ENCODE measurements at places on chromosomes 4 and X.

DNA sequence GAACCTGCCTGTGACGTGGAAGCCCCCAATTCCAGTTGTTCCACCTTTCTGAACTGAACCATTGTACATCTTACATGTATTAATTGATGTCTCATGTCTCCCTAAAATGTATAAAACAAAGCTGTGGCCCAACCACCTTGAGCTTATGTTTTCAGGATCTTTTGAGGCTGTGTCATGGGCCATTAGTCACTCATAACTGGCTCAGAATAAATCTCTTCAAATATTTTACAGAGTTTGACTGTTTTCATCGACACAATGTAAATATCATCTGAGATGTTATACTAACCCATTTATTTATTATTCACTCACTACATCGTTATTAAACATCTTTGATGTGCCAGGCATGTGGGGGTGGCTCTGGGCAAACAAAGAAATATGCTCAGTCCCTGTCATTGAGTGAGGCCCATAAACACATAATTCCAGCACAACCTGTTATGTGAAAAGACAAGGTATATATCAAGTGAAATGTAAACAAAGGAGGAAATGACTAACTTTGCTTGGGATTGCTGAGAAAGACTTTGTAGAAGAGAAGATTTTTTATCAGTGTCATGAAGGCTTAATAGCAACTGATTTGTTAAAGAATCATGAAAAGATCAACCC is 34.5 kb upstream of the PPM1K start:
- no peak for DNase-seq

DNA sequence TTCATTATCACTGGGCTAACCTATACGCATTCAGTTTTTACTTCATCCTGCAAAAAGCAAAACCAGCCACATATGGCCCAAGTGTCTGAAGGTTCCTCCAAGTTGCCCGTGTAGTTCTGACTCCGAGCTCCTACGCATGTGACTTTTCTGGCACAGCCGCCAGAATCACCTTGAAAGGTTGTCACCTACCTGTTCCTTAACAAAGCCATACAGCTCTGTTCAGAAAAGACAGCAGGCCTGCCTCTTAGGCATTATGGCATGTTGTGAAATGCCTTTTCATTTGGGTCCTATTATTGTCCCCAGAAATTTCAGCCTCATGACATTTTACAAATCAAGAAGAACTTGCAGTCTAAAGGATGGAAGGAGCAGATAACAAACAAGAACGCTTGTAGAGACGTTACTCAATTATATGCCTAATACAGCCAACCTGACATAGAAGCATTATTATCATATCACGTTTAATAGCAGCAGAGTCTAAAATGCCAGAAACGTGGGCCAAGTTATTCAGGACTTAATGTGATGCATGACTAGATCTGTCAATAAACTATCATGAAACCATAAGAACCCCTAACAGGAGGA is 118.5 kb downstream of the RBM47 start:
- DNase-seq, result no peak

- no peak for DNase-seq
These were observed 188.1 kb upstream of the WDFY3 start for GRCh38 chr4:85154591-85154990.

DNA sequence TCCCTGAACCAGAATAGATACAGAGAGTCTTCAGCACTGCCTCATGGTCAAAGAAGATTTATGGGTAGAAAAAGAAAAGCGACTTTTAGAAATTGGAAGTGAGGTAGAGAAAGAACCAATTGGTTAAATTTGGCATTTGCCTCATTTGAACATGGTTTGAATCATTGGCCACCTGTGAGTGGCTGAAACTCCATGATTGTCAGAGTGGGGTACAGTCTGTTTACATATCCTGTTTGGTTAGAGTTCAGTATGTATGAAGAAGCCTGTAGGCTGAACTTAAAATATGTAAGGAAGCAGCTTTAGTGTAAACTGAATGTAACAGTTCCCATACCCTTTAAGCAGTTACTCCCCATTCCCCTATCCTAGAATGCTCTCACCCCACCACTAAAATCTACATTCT is 76.0 kb upstream of the CTSO start:
- no peak for DNase-seq

DNA sequence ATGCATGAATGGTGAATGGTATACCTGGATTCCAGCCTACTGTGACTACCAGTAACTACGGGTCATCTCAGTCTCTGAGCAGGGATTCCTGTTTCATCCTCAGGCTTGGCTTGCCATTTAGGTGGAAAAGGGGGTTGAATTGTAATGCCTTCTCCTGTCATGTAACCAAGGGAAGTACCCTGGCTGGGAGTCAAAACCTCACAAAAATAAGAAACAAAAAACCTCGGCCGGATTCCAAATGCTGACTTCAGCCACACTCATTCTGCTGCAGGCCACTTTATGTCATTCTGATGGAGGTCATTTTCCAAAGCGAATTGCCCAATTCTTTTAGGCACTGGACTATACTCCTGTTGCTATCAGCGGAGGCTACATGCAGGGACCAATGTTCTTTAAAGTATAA is 324.7 kb downstream of the LDB2 start:
- DNase-seq, result no peak

DNA sequence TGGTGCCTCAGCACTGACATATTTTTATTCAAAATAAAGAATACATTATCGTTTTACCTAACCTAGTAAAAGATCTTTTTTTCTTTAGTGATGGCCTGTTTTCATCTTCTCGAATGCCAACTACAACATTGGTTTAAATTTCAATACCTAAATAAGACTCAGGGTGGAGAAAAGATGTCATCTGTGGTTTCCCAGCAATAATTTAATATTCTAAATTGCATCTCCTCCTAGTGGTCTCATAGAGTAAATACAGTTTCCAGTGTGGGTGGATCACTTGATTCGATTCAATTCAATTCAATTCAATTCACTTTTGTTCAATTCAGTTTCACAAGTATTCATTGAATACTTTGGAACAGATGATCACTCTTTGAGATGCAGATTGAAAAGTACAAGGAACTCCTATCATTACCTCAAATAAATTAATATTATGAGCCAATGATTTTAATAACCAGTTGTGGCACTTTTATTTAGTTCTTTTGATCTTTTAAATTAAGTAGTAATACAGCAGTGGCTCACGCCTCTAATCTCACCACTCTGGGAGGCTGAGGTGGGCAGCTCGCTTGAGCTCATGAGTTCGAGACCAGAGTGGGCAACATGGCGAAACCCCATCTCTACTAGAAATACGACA is 427.2 kb downstream of the FAT4 start:
- DNase-seq, result no peak

- no peak for DNase-seq
These were observed 297.2 kb downstream of the HS3ST1 start for GRCh38 chr4:11131491-11131890.

- DNase-seq, result no peak
These were observed 14.7 kb downstream of the RAPGEF2 start for GRCh38 chr4:159117564-159117963.

DNA sequence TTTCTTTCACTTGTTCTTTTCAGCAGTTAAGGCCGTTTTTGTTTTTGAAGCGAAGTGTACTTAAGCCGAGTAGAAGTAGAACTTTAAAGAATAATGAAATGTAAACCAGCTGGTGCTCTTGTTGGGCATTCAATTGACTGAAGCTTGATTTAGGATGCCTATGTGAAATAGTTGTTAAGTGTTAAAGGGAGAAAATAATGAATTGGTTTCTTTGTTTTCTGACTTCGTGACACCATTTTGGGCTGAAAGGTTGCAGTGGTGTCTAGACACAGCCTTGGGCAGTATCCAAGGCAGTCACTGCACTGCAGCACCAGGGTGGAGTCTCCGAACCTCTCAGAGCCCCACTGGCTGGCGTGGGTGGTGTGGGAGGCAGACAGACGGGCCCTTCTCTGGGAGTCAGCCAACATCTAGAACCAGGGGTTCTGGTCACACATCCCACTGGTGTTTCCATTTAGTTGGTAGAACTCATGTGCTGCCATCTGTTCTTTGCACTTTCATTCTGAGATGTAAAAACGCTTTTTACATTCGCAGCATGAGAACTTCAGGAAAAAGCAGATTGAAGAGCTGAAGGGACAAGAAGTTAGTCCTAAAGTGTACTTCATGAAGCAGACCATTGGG is 3.5 kb downstream of the UCHL1 start:
- no peak for DNase-seq

DNA sequence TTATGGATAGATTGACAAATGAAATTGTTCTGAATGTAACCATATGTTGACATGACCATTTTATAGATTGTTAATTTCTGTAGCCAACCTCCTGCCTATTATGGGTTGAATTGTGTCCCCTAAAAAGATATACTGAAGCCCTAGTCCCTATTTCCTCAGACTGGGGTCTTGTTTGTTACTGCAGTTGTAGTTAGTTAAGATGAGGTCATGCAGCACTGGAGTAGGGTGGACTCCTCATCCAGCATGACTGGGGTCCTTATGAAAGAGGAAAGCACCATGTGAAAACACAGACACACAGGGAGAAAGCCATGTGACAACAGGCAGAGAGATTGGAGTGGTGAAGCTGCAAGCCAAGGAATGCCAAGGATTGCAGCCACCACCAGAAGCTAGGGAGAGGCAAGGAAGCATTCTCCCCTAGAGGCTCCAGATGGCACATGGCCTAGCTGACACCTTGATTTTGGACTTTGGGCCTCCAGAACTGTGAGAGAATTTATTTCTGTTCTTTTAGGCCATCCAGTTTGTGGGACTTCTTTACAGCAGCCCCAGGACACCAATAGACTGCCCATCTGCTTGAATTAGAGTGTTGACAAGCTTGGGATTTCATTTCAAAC is 14.0 kb downstream of the MTM1 start:
- no peak for DNase-seq

- no peak for DNase-seq
These were observed 1.8 kb upstream of the KLHL4 start for GRCh38 chrX:87515836-87516235.

DNA sequence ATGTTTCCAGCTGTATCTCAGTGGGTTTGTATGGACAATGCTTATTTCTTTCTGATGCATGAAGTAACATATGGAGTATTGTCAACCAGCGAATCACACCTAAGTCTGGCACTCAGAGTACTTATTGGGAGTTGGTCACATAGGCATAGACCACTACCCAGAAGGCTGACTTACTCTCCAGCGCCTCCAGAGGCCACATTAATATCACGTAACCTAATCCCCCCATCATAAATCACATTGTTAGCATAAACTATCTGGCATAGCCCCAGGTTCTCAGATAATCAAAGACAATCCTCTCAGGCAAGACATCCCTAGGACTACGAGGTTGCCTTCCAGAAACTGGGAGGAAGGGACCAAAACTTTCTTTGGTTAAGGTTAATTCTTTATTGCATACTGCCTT is 560.5 kb upstream of the PABPC4L start:
- no peak for DNase-seq

DNA sequence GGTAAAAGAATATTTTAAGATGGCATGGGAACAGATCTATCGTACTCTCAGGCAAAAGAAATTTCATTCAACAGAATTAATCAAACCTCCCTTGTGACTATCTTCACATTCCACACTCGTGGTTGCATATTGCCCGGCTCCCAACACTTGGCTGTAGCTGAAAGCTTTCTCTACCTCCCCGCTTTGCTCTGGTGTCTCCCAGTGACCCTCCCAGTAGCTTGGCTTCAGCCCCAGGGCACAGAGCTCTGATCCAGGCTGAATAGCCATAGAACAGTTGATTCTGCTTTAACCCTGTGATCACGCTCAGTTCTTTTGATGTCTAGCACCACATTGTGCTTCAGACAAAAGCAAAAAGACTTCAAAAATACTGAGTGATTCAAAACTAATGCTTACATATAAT is 24.6 kb downstream of the SLC7A11 start:
- no peak for DNase-seq

DNA sequence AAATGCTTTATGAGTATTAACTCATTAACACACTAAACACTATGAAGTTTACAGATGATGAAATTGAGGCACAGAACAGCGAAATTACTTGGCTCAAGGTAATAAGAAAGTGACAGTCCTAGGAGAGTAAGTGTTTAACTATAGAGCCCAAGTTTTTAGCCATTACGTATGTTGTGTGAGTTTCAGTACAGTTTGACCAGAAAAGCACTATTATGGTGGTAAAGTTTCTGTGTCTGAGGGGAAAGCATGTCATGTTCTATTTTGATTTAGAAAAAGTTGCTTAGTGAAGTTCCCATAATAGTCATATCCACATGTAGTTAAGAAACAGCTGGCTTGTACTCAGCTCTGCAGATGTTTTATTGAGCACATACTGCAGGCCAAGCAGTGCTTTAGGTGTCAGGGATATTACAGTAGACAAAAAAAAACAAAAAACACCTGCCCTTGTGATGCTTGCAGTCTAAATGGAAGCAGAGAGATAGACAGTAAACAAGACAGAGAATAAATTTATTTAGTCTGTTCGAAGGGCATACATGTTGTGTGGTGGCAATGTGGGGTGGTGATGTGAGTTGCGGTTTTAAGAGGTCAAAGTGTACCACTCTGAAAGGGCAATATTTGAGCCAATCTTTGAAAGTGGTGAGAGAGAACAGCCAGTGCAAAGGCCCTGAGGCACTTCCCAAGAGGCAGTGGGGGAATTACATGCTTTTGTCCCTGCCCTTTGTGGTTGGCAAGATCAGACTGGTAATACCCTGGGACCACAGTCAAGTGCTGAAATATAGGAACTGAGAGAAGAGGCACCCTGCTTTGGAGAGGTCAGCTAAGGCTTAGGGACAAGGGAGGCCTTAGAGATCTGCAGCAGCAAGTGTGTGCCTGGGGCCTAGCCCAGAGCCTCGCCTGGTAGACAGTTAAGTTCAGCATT is 6.2 kb downstream of the TMEM131L start:
- DNase-seq, result no peak

GRCh38 chr4:54844911-54845310 is 187.2 kb downstream of the KIT start:
- DNase-seq, result no peak

DNA sequence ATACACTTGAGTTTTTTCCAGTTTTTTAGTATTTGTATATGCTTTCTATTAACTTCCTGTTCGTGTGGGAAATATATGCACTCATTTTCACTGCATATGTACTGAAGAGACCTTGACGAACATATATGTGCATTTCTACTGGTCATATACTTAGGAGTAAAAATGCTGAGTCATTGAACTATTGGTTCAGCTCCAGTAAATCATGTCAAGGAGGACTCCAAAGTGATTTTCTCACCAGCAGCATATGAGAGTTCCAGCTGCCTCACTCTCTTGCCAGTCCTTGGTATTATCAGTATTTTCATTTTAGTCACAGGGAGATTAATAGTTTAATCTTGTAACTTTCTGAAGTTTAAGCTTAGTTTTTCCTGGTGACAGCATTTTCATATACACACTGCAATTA is 2750.2 kb downstream of the ARAP2 start:
- DNase-seq, result no peak

DNA sequence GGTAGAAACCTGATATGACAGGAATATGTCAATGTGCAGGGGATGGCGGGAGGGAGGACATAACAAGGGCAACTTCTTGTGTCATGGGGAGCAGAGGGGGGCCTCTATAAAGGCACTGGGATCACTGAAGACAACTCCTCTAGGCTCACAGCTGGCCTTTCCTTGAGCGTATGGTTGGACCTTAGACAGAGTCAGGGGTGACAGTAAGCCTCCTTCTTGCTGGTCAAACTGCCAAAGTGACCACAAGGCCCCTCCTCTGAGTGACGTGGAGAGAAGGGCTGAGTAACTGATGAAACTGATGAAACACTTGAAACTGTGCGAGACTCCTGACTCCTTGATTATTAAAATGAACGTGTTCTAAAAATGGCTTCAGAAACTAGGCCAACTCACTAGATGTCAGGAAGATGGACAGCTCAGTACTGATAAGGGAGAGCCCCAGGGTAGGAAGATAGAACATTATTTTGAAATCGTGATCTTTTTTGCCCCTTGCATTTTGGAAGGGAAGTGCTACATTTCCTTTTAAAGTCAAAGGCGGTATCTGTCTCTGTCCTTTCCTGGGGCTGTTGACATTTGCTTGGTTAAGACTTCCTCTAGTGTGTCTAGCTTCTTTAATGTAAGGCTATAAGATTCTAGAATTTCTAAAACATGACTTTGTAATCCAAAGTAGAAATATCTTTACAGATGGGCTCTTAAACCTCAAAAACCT is 1.6 kb downstream of the RAB33A start:
- no peak for DNase-seq
